ENCODE measurements at places on chromosomes 11 and 22.

DNA sequence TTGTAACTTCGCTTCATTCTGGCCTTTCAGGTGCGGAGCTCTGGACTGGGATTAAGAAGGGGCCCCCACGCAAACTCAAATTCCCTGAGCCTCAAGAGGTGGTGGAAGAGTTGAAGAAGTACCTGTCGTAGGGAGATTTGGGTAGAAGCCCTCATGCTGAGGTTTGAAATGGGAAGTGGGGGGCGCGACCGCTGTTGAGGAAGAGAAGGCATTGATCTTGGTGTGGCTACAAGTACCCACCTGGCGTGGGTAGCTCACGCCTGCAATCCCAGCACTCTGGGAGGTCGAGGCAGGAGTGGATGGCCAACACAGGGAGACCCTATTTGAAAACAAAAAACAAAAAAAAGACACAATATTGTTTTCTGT, 779 bp downstream of the SELENOH start:
- no peak for DNase-seq

DNA sequence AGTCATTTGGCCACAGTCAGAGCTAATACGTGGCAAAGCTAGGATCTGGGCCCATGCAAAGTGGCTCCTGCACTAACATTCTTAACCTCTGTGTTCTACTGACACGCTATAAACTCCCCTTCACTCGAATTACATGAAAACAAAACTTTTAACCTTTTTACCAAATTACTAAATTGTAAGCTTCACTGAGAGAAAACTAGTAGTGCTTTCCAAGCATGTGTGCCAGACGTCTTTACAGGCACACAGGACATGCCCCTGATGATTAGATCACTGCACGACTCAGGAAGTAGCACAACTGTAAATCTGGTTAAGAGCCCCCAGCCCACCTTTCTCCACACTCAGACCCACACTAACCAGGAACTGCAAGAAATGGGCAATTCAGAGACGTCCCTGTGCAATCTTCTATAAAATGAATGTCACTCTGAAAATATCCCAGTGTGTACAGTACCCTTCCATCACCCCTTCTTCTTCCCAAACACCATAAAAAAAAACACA, 16.1 kb downstream of the PHF21A start:
- DNase-seq = no peak

GRCh38 chr22:22404598-22405284, 103.8 kb downstream of the ZNF280B start:
- no peak for DNase-seq

GRCh38 chr22:50570861-50571260, 7.4 kb downstream of the CPT1B start:
- no peak for DNase-seq

GRCh38 chr11:106691807-106692365, 326.4 kb downstream of the GUCY1A2 start:
- DNase-seq = no peak

DNA sequence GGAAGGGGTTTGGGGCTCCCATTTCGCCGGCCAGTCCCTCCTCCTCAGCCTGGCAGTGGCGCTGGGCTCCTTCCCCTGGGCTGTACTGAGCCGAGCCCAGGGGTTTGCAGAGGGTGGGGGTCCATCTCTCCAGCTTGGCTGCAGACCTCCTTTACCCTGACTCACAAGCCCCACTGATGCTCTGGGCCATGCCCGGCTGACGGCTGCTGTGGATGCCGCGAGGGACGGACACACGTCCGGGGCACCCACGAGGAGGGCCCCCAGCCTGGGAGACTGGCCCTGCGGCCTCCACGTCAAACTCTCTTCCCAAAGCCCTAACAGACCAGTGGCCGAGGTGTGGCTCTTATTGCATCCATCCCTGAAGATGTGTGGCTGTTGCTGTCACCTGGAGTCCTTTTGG, 14.1 kb downstream of the PMM1 start:
- DNase-seq = no peak

DNA sequence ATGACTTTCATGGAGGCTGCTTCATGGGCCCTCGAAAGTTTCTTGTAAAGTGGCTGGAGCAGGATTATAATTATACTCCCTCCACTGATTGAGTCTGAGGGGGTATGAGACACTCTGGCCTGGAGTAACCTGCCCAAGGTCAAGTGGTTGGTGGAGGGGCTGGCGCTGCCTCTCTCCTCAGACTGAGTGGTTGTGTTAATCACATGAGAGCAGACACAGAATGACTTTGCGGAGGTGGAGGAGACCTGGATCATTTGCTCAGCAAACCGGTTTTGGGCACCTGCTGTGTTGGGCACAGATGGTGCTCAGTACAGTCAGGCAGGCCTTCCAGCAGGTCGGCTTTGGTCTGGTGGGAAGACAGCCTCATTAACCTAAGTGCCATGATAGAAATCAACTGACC, 11.8 kb downstream of the BCR start:
- DNase-seq = no peak

DNA sequence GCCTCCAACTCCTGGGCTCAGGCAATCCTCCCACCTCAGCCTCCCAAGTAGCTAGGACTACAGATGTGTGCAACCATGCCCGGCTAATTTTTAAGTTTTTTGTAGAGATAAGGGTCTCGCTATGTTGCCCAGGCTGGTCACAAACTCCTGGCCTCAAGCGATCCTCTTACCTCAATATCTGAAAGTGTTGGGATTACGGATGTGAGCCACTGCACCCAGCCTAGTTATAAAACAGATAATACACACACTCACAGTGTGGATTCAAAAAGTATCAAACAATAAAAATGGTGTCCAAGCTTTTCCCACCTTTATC, 377 bp upstream of the CCDC188 start:
- DNase-seq = no peak

- DNase-seq = peak; percentile 47
These were observed at the start of gene RFPL2 for GRCh38 chr22:32204856-32205722. RFPL2 (minus strand) TSS chr22:32205073; CDS start chr22:32202451, 2,622 bp downstream.

DNA sequence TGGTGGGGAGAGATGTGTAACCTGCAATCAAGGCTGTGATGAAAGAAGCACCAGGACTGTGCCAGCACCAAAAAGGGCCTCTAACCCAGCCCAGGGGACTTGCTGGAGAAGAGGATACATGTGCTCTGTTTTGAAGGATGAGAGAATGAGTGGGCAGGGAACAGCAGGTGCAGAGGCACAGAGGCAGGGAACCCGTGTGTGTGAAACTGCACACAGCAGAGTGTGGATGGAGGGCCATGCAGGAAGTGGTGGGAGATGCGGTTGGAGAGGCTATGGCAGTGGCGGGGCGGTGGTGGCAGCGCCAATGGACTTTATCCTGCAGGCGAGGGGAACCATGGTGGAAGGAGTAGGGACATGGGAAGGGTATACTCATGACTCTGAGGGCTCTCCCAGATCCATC, 25.2 kb upstream of the LRRC32 start:
- no peak for DNase-seq

GRCh38 chr11:106552694-106553203, 465.5 kb downstream of the GUCY1A2 start:
- DNase-seq = no peak

GRCh38 chr11:78828676-78829075, 254.0 kb upstream of the NARS2 start:
- DNase-seq = no peak

GRCh38 chr11:95486979-95487378, 256.0 kb upstream of the SESN3 start:
- DNase-seq = no peak
